Esophagus squamous epithelium (tissue), 5 donors: ENCODE measurements at places on chromosomes 6 and 20. TPM values are rescaled to one million over a fixed set of nuclear protein-coding genes. Genes with fewer than 3 reads are reported as not detected.

The DEFB129 gene
- total RNA-seq, result not detected

DNA sequence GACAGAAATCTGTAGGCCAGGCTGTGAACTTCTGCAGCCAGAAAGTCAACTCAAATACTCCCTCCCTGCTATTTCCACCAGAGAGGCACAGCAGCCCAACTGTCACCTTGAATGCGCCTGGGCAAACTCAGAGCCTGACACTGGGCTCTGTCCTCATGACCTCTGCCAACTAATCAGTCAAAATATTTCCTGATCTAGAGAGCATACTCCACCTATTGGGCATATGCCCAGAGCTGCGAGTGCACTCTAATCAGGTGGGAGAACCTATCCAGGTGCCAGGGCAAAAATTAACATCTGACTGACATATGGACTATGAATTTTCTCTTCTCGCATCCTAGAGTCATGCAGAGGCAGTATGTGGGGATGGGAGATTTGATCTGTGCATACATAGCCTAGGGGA is 406.3 kb upstream of the RUNX2 start:
- H3K27ac ChIP-seq, result no peak overlapping the region
- no peak overlapping the region for H3K4me3 ChIP-seq
- no peak for DNase-seq
- no peaks in the 10 kb centered on the region for H3K4me1 ChIP-seq
- no peaks in the 10 kb centered on the region for H3K36me3 ChIP-seq
- H3K27me3 ChIP-seq, result no peaks in the 10 kb centered on the region

GRCh38 chr20:36998652-36999051 is 47.1 kb upstream of the SAMHD1 start:
- H3K27me3 ChIP-seq, result no peaks in the 10 kb centered on the region
- H3K4me1 ChIP-seq, result no peaks in the 10 kb centered on the region
- no peak for DNase-seq
- peaks cover 41% of the 10 kb centered on the region for H3K36me3 ChIP-seq
- H3K4me3 ChIP-seq, result no peak overlapping the region
- no peak overlapping the region for H3K27ac ChIP-seq

DNA sequence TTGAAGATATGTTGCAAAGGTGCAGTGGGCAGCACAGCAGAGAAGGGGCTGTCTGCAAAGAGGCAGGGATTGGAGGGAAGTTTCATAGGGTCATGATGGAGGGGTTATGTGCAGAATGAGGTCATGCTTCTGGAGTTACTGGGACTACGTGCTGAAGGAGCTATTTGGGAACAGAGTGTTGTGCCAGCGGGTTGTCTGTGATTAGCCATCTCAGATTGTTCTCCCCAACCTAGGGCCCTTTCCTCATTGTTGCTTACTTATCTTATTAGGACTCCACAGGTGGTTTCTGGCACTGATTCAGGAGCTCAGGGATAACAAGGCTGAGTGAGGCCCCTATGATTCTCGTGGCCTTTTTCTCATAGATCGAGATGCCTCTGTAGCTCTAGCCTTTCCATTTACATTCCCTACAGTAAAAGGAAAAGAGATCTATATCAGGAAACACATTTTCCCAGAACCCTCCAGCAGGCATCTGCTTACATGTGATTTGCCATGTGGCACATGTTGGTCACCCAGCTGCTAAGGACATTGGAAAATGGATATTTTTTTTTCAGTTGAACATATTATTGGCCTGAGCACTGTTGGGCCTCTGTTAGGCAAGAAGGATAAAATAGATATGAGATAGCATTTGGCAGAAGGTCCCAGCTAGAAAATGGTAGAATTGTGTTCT is 429.6 kb upstream of the PLCB4 start:
- H3K4me1 ChIP-seq, result no peaks in the 10 kb centered on the region
- H3K27me3 ChIP-seq, result no peaks in the 10 kb centered on the region
- H3K36me3 ChIP-seq, result no peaks in the 10 kb centered on the region
- DNase-seq, result no peak
- H3K27ac ChIP-seq, result no peak overlapping the region
- no peak overlapping the region for H3K4me3 ChIP-seq
